ENCODE measurements at places on chromosomes 1 and 21.

- no peak for DNase-seq
Measured at GRCh38 chr1:145942871-145943270, 14.9 kb downstream of the LIX1L start.

DNA sequence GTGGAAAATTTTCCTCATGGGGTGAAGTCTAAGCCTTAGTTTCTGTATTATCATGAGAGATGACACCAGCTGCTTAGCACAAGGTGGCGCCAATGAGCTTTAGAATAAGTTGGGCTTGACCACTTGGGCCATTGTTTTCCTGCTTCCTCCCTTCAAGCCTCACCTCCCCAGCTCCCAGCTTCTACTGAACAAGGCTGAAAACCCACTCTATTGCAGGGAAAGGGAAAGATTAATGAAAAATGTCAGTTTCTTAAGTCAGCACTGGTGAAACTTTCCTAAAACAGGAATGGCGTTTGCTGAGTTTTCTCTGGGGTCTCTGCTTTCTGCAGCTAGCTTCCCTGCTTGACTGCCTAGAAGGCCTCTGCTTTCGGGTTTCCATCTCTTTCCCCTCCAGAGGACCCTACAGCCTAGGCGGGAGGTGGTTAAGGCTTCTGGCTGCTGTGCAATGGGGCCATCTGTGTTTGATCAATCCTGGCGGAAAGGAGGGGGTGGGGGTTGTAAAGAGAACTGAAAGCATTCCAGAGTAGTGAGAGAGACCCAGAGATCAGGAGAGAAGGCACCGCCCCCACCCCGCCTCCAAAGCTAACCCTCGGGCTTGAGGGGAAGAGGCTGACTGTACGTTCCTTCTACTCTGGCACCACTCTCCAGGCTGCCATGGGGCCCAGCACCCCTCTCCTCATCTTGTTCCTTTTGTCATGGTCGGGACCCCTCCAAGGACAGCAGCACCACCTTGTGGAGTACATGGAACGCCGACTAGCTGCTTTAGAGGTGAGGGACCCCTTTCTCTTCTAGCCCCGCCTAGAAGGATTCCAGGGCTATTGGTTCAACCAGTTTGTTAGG lies at the start of gene OLFML3:
TSS of gene OLFML3 (plus strand) at position 612 of the 840 bp plus-strand sequence. CDS start at position 655, 43 bp downstream.
- no peak for DNase-seq

DNA sequence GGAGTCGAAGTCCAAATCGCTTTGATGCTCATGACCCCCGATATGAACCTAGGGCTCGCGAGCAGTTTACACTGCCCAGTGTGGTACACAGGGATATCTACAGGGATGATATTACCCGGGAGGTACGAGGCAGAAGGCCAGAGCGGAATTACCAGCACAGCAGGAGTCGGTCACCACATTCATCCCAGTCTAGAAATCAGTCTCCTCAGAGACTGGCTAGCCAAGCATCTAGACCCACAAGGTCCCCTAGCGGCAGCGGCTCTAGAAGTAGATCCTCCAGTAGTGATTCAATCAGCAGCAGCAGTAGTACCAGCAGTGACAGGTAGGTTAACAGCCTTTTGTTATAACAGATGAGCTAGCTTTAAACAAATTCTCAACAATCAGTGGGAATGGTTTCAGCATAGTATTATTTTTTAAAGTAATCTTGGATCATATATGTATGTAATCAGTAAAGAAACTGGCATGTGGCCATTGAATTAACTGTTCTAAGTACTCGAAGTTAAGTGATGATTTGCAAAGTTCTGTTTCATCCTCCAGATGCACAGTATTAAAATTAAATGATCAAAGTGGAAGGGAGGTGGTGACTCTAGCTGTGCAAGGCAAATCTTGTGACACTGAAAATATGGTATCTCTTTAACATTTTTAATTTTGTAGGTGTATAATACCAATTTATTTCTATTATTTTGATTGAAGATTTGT lies 29.0 kb downstream of the SPEN start:
- DNase-seq: no peak

DNA sequence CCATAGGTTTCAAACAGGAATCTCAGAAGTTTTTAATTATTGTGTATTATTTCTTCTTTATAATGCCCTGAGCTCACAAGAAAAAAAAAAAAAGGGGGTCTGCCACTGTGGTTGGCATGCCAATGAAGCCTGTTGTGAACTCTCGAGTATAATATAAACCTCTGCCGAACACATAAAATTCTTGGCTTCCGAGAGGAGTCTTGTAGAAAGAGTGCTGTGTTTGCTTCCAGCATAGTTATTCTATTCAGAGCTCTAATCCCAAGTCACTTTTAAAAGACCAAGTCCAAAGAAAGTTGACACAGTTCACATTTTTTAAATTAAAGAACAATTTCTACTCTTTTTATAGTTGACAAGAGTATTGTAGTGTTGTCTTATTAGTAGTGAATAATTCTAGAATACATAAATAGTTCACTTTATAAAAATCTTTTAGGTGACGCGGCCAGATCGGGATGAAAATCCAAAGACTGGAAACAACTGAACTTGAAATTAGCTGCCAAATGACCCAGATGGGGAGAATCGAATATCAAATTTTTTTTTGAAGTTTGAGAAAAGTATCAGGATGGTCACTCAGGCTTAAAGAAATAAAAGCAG lies 293.2 kb downstream of the DUSP10 start:
- DNase-seq: no peak

- no peak for DNase-seq
Measured at GRCh38 chr1:186550832-186551231, 89.9 kb upstream of the PDC start.

- no peak for DNase-seq
Measured at GRCh38 chr1:161359291-161359690, 8.4 kb downstream of the CFAP126 start.

GRCh38 chr1:29425631-29426030 lies 189.3 kb downstream of the PTPRU start:
- DNase-seq: no peak

DNA sequence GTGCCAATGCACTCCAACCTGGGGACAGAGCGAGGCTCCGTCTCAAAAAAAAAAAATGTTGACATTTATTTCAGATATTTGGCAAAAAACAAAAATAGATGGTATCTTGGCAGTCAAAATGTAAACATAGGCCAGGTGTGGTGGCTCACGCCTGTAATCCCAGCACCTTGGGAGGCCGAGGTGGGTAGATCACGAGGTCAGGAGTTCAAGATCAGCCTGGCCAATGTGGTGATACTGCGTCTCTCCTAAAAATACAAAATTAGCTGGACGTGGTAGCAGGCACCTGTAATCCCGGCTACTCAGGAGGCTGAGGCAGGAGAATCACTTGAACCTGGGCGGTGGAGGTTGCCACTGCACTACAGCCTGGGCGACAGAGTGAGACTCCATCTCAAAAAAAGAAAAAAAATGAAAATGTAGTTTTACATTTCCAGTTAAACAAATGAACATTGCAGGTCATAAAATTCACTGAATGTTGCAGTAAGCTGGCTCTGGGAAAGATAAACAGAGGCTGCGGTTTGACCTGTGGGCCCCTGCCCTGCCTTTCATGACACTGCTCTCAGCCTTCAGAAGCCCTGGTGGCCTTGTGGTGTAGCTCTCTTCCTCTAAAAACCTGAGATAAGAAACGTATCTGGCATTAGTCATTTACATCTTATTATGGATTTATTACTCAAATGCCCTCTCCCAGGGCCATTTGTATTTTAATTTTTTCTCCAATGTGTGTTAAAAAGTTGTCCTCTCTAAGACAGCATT lies 12.2 kb upstream of the SLC44A3 start:
- DNase-seq: no peak

GRCh38 chr1:176903474-176903873 lies 261.0 kb downstream of the ASTN1 start:
- DNase-seq: no peak

DNA sequence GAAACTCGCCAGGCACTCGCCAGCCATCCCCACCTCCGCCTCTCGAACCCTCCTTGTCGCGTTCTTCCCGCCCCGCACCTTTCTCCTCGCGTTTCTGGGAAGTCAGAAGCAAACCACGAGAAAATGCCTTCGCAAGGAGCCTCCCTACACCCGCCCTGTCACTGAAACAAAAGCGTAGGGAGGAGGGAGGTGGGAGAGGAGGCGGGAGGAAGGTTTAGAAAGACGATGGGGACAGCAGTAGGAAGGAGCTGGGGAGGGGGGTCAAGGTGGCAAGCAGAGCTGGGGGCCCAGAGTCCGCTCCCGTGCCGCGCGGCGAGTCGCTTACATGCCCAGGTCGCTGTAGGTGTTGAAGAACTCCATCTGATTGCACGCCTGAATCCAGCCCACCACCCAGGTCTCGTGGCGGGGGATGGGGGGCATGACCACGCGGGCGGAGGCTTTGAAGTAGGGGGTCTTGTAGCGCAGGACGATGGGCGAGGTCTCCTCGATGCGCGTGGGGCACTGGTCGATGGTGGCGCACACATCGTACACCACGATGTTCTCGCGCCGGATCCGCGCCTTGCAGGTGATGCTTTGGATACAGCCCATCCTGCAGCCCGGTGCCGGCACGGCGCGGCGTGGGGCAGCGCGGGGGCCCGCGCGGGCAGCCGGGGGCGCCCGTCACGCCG lies 1.0 kb downstream of the FAM78B start:
- no peak for DNase-seq

GRCh38 chr1:228168563-228169270 lies 3.1 kb downstream of the IBA57 start:
- DNase-seq: no peak

- no peak for DNase-seq
Measured at GRCh38 chr1:200857804-200858203, 15.0 kb upstream of the GPR25 start.

- DNase-seq: no peak
Measured at GRCh38 chr1:197985351-197985750, 68.2 kb downstream of the LHX9 start.

GRCh38 chr21:30338717-30339116 lies 1.2 kb upstream of the KRTAP27-1 start:
- no peak for DNase-seq

GRCh38 chr1:234721476-234722269 lies 111.7 kb upstream of the IRF2BP2 start:
- DNase-seq: no peak

- no peak for DNase-seq
Measured at GRCh38 chr1:156379420-156380165, 10.6 kb downstream of the RHBG start.

DNA sequence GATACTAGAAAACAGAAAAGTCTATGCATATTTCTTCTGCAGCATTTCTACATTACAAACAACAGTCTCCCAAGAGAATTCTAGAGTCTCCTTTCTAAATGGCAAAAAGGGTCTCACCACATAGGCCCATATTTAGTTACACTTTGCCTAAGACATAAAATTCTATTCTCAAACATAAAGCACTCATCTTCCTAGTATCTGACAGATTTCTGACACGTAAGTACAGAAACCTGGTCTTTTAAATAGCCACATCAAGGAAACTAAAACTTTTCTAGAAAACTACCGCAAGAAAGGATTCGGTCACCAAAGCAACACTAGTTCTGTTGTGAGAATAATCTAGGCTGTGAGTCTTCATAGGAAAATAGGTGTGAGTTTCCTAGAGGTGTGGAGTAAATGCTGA lies 33.6 kb upstream of the CTSK start:
- no peak for DNase-seq

DNA sequence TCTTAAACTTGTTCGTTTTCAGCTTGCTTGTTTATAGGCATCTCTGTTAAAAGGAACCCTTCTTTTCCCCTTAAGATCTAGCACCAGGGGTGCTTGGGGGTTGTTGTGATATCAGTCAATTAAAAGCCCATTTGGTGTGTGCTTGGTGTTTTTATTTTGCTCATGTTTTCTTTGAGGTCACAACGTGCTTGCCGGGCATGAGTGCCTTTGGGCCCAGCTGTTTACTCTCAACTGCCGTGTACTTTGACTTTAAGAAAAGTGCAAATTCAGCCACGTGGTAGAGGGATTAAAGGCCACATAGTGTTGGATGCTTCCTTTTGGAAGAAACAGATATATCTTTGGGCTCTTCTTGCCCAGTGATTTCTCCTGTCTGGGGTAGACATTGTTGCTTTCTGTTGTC lies 10.5 kb downstream of the ARID1A start:
- DNase-seq: no peak

GRCh38 chr1:239816081-239816782 lies 275.5 kb upstream of the FMN2 start:
- no peak for DNase-seq

DNA sequence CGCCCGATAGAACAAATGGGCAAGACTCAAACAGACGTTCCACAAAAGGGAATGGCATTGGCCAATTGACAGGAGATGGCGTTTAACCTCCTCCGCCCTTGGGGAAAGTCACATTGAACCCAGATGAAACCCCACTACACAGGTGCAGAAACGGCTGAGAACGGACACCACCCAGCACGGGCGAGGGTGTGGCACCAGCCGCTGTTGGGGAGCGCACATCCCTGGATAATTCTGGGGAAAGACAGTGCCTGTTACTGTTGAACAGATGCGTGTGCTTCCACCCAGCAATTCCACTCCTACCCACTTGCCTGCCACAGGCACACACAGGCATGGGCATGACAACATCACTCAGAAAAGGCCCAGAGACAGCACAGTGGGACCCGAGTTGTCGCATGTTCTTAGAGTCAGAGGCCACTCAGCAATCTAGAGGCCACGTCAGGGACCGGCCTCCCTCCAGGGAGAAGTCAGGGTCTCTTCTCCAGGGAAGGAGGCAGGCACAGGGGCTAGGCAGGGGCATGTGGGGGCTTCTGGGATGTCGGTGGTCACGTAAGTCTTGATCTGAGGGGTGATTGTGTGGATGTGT lies 15.2 kb downstream of the PRXL2B start:
- DNase-seq: no peak

DNA sequence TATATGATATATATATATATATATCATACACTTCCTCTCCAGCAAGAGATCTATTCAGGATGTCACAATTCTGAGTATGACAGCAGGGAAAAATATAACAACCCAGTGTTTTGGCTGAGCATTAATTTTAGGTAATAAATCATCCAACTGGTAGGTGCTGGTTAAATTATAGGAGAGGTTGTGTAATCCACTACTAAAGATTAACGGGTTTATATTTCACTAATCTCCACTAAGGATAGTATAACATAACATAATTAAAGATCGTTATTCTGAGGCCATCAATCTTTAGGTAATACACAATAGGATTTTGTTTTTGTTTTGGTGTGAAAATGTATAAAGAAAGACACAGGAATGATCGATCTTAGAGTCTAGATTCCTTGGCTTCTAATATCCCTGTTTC lies 102.2 kb downstream of the COQ8A start:
- DNase-seq: no peak

DNA sequence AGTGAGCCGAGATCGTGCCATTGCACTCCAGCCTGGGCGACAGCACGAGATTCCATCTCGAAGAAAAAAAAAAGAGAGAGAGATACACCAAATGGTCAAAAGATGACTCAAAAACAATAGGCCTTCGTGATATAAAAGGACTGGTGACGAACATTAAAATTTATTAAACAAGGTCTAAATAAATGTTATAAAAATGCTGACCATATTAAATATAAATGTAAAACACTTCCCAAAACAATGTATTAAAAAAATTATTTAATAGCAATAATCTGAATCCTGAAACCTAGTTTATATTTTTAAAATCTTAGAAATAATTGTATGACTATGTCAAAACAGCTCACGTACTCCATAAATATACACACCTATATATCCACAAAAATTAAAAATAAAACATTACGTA lies 247.6 kb downstream of the SETD4 start:
- DNase-seq: no peak

- DNase-seq: no peak
Measured at GRCh38 chr1:15384301-15384901, 25.3 kb upstream of the EFHD2 start.

All from T-helper 2 cell (primary cell).